ENCODE measurements at places on chromosomes 16 and 17. TPM values are rescaled to one million over a fixed set of nuclear protein-coding genes. Genes with fewer than 3 reads are reported as not detected.

DNA sequence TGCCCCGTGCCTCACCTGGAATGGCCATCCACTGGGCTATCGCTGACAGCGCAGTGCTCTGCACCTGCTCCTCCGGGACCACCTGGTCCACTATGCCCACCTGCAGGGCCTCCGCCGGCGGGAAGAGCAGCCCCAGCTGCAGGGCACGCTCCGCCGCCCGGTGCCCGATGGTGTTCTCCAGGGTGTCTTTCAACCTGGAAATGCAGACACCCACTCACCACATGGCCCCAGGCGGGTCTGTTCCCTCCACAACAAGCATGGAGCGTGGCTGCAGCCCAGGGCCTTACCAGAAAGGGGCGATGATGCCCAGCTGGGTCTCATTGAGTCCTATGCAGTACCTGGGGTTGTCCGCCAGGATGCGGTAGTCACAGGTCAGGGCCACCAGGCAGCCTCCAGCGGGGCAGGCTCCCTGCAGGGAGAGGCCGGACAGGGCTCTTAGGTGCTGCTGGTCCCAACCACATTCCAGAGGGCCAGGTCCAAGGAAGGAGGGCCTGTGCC lies 6.8 kb downstream of the DNASE1L2 start:
- DNase-seq = no peak

- peak; percentile 41 for DNase-seq
Measured at GRCh38 chr16:1535391-1536291, 2.2 kb downstream of the TMEM204 start.

DNA sequence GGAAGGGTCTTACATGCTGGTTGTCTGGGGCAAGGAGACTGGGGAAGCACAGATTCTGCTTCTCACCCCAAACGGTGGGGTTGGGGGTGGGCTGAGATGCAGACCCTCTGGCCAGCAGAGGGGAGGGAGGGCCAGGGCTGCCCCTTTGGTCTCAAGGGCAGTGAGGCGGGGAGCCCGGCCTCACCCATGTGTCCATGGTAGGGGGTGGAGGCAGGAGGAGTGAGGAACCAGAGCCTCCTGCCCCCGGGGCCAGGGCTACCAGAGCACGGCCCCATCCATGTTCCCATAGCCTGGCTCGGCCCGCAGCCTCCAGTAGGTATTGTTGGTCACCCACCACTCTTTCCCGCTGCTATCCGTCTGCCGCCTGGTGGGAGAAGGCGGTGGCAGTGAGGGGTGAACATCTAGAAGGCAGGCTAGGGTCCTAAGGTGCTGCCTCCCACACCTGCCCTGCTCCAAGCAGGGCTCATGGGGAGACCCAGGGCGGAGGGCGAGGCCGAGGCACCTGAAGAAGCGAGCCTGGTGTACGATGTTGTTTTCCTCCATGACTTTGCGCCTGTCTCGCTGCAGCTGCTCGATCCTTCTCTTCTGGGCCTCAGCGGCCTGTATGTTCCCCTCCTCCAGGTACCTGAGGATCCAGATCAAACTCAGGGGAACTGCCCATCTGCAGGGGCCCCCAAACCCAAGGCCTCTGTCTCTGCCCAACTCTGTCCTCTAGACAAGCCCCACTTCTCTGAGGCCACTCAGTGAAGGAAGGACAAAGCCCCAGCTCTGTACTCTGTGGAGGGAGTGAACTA lies 13.4 kb downstream of the OSBPL7 start:
- DNase-seq = no peak

- no peak for DNase-seq
Measured at GRCh38 chr16:48526058-48526957, 83.7 kb downstream of the N4BP1 start.

DNA sequence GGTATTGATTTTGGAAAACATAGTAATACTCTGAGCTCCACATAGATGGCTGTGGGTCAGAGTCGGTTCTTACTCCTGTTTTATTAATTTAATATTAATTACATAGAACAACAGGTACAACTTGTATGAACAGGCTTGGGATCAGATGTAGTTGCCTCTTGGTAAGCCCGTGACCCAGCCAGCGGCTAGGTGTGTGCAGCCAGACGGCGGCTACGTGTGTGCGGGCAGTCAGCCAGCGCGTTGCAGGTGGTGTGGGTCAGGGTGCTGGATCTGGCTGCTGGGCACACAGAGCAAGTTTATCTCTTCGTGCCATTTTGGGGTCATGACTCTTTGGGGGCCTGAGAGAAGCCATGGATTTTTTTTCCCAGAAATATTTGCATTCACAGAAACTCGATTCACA lies 30.3 kb downstream of the DBNDD1 start:
- DNase-seq = no peak

DNA sequence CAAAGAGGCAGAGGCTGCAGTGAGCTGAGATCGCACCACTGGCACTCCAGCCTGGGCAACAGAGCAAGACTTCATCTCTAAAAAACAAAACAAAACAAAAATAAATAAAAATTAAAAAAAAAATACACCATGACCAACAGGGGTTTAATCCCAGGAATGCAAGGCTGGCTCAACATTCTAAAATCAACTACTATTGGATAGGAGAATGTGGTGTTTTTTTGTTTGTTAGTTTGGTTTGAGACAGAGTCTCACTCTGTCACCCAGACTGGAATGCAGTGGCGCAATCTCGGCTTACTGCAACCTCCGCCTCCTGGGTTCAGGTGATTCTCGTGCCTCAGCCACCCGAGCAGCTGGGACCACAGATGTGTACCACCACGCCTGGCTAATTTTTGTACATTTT lies 19.9 kb downstream of the GFOD2 start:
- no peak for DNase-seq

GRCh38 chr16:70679671-70680494 lies 6.0 kb downstream of the MTSS2 start:
- DNase-seq = peak; percentile 39

- DNase-seq = no peak
Measured at GRCh38 chr17:48587276-48588073, 2.6 kb downstream of the HOXB3 start.

DNA sequence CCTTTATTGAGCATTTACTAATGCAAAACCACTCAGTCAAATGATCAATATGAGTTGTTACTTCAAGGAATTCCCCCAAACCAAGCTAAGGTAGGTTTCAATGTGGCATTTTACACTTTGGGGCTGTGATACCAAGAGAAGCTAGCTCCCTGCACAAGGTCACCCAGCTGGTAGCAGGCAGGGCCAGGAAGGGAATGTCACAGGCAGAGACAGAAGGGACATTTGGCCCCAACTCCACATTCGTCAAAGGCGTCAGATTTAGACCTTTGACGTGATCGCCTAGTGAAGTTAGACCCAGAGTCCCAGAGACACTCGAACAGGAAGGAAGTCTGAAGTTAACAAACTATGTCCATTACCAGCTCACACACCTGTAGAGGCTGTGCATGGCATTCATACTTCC lies 5.5 kb upstream of the SMG1 start:
- DNase-seq = peak; percentile 36

DNA sequence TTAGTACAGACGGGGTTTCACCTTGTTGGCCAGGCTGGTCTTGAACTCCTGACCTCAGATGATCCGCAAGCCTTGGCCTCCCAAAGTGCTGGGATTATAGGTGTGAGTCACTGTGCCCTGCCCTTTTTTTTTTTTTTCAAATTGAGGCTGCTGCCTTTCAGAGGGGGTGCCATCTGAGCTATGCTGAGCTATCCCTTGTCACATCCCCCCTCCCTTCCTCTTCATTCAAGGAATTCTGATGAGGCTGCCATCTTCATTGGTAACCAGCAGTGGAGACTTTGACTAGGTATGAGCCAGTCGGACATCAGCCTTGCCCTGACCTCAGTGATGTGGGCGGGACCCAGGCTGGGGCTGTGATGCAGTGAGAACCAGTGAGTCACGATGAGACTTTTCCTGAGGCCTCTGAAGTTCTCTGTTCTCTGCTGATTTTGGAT lies 24.4 kb upstream of the GPT2 start:
- no peak for DNase-seq

- no peak for DNase-seq
Measured at GRCh38 chr17:61475726-61476125, 23.5 kb downstream of the TBX4 start.

- DNase-seq = no peak
Measured at GRCh38 chr17:49003557-49004511, 6.6 kb downstream of the IGF2BP1 start.

DNA sequence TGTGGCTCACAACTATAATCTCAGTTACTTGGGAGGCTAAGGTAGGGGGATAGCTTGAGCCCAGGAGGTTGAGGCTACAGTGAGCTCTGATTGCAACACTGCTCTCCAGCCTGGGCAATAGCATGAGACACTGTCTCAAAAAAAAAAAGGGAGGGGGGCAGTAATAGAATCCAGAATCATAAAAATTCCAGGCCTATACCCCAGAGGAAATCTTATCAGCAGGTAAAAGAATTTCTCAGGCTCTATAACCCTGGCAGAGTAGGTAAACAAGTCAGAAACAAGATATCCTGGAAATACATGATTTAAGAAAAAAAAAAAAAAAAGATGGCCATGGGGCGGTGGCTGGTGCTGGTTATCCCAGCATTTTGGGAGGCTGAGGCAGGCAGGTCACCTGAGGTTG lies 12.9 kb downstream of the SPAG9 start:
- DNase-seq = no peak

DNA sequence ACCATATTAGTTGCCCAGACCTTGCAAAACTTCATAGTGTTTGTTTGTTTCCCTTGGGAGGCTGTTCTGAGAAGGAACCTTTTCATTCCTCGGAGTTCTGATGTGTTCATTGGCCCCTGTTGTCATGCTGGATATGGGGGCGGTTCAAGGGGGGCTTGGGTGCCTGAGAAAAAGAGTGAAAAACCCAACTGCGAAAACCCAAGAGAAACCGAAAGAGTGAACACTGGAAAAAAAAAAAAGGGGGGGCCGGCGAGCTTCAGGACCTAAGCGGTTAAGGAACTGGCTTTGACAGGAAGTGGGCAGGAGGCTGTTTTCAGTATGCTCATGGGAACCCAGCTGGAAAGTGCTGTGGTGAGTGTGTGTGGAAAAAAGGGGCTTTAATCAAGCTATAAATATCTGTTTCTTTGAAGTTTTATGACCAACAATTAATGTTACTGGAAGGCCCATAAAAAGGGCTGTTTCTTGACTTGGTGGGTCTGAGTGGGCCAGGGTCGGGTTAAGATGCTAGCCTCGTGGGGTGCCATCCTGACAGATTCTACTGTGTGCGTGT lies 510.7 kb downstream of the MAF start:
- no peak for DNase-seq

- no peak for DNase-seq
Measured at GRCh38 chr16:31430380-31431052, 2.4 kb upstream of the COX6A2 start.

The CIITA gene
- total RNA-seq = 6.6 TPM

The CX3CL1 gene
- total RNA-seq = 13.7 TPM

Measured in left cardiac atrium (tissue), 4 donors.